ENCODE measurements at places on chromosomes 12 and 14. TPM values are rescaled to one million over a fixed set of nuclear protein-coding genes. Genes with fewer than 3 reads are reported as not detected.

DNA sequence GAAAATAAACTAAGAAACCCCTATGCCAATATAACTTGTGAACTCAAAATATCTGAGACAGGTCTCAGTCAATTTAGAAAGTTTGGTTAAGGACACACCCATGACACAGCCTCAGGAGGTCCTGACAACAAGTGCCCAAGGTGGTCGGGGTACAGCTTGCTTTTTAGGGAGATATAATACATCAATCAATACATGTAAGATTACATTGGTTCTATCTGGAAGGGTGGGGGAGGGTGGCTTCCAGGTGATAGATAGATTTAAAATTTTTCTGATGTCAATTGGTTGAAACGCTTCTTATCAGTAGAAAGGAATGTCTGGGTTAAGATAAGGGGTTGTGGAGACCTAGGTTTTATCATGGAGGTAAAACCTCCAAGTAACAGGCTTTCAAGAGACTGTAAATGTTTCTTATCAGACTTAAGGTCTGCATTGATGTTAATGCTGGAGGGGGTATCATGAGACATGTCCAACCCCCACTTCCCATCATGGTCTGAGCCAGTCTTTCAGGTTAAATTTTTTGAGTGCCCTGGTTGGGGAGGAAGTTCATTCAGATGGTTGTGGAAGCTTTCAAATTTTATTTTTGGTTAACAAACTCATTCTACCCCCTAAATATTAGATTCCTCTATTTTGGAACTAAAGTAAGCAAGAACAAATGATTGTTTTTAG is 82.0 kb upstream of the RASSF8 start:
- H3K27me3 ChIP-seq: no peaks in the 10 kb centered on the region
- H3K4me1 ChIP-seq: no peaks in the 10 kb centered on the region
- no peak overlapping the region for H3K27ac ChIP-seq
- H3K36me3 ChIP-seq: no peaks in the 10 kb centered on the region

DNA sequence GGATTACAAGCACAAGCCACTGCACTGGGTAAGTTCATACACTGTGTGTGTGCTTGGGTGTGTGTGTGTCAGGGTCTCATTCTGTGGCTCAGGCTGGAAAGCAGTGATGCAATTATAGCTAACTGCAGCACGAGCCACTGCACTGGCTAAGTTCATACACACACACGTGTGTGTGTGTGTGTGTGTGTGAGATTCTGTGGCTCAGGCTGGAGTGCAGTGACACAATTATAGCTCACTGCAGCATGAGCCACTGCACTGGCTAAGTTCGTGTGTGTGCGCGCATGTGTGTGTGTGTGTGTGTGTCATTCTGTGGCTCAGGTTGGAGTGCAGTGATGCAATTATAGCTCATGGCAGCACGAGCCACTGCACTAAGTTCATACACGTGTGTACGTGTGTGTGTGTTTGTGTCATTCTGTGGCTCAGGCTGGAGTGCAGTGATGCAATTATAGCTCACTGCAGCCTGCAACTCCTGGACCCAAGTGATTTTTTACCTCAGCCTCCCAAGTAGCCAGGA is 85.4 kb downstream of the HECTD1 start:
- H3K36me3 ChIP-seq: peaks cover 5% of the 10 kb centered on the region
- no peaks in the 10 kb centered on the region for H3K4me1 ChIP-seq
- H3K4me3 ChIP-seq: no peak overlapping the region

DNA sequence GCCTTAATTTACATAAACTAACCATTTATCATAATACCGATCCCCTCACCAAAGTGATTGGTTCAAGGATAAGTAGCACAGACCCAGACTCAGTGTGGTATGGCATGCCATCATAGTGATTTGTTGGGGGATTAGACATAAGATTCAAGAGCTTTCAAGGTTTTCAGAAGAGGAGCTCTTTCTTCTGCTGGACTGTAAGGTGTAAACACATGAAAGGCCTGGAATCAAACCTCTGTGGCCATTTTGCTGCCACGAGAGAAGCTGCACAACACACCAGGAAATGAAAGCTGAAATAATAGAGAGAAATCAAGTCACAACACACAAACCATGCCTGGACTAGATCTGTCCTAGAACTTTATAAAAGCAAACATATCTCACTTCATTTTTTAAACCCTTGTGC is 30.8 kb downstream of the BTG1 start:
- H3K27ac ChIP-seq: no peak overlapping the region
- DNase-seq: no peak
- no peak overlapping the region for H3K4me3 ChIP-seq
- no peaks in the 10 kb centered on the region for H3K36me3 ChIP-seq
- no peaks in the 10 kb centered on the region for H3K27me3 ChIP-seq

DNA sequence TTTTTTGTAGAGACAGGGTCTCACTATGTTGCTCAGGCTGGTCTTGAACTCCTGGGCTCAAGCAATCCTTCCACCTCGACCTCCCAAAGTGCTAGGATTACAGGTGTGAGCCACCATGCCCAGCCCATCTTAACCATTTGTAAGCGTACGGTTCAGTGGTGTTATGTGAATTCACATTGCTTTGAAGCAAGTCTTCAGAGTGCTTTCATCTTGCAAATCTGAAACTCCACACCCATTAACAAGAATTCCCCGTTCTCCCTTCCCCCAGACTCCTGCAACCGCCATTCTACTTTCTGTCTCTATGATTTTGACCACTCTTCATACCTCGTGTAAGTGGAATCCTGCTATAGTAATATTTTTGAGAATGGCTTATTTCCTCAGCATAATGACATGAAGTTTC is 24.9 kb upstream of the BICDL1 start:
- H3K4me3 ChIP-seq: no peak overlapping the region
- H3K27ac ChIP-seq: no peak overlapping the region
- no peak for DNase-seq
- H3K4me1 ChIP-seq: no peaks in the 10 kb centered on the region

PLEKHG7 gene
- total RNA-seq: 0.50 TPM

GRCh38 chr12:82411546-82412230 is 53.4 kb downstream of the METTL25 start:
- H3K4me1 ChIP-seq: no peaks in the 10 kb centered on the region
- H3K4me3 ChIP-seq: no peak overlapping the region
- H3K27ac ChIP-seq: no peak overlapping the region
- H3K36me3 ChIP-seq: no peaks in the 10 kb centered on the region

ESRRB gene
- total RNA-seq: 0.32 TPM

GLIPR1L1 gene
- not detected for total RNA-seq

GRCh38 chr12:45794422-45794821 is 64.9 kb downstream of the ARID2 start:
- H3K27me3 ChIP-seq: no peaks in the 10 kb centered on the region
- H3K4me1 ChIP-seq: no peaks in the 10 kb centered on the region
- H3K36me3 ChIP-seq: no peaks in the 10 kb centered on the region
- DNase-seq: no peak

KRT72 gene
- total RNA-seq: 22.1 TPM

SYNDIG1L gene
- 0.09 TPM for total RNA-seq

DNA sequence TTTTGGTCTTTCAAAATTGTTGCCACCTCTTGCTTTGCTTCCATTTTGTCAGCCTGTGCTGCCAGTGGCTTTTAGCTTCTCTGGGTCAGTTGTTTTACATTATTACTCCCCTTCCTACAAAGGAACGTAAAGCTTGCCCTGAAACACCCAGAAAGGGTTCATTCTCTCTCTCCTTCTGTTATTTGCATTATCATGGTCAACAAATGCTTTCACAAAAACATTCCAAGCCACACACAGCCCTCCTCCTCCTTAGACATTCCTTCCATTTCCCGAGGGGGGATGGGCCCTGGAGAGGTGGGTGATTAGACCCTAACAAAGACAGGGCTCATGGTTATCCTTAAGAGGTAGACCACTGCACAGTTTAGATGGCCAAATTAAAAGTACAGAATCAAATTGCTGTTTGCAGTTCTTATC is 60.4 kb upstream of the SINHCAF start:
- no peaks in the 10 kb centered on the region for H3K4me1 ChIP-seq
- no peaks in the 10 kb centered on the region for H3K27me3 ChIP-seq
- no peak overlapping the region for H3K27ac ChIP-seq
- no peak for DNase-seq
- H3K36me3 ChIP-seq: no peaks in the 10 kb centered on the region
- H3K4me3 ChIP-seq: no peak overlapping the region

DNA sequence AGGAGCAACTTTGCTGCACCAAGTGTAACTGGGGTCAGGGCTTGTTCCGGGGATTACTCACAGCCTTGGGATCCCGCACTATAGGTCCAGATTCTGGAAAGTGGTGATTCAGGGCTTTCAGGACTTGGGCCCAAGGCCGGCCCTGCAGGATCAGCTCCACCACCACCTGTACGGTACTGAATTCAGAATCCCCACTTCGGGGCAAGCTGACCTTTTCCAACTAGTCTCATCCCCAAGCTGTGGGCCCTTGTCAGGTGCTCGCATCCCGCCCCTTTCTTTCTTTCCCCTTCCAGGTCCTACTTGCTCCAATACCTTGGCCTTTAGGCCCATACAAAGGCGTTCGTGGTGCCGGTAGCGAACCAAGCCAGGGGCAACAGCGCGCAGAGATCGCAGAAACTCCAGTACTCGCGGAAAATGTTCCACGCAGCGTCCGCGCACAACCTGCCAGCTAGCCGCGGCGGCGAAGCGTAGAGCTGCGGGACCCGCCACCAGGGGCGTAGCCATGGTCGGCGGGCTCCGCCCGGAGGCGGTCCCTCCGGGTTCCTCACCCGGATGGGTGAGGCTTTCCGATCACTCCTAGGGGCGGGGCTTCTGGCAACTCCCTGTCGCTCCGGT is 487 bp downstream of the TINF2 start:
- H3K4me3 ChIP-seq: peak overlapping the region; percentile 57
- peak; percentile 93 for DNase-seq
- no peaks in the 10 kb centered on the region for H3K36me3 ChIP-seq
- H3K27me3 ChIP-seq: no peaks in the 10 kb centered on the region

ASCL1 gene
- total RNA-seq: 0.34 TPM

CGRRF1 gene
- 17.1 TPM for total RNA-seq

KRT5 gene
- 516 TPM for total RNA-seq

DNA sequence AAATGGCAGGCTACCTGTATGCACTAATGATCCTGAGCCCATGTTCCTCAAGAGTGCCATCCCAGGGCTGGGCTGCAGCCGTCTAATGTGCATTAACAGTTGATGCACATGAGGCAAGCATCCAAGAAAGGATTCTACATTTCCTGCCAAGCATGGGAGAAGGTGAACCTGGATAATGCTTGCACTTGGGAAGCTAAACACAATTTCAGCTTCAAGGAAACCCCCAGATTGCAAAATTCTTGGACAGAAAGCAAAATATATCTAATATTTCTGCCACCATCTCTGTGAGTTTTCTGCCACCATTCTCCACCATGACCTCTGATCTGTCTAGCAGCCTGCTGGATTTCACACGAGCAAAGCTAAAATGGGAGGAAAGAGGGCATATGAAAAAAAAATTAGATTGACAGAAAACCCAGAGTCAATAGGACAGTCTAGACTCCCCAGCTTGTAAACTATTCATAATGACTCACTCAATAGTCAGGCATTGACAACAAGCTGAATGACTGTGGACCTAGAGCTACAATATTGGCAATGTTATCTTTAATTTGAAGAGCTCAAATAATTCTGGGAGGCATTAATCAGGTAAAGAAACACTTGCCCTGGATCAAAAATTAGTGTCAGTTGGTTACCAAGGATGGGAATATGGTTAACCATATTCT is 91.9 kb upstream of the BCL2L14 start:
- no peaks in the 10 kb centered on the region for H3K36me3 ChIP-seq
- no peak for DNase-seq

A2ML1 gene
- 1.6 TPM for total RNA-seq

NTF3 gene
- total RNA-seq: 1.2 TPM

- H3K4me3 ChIP-seq: no peak overlapping the region
- peaks cover 6% of the 10 kb centered on the region for H3K4me1 ChIP-seq
- DNase-seq: no peak
- H3K36me3 ChIP-seq: no peaks in the 10 kb centered on the region
Measured at GRCh38 chr14:102219316-102219715, 79.6 kb downstream of the WDR20 start.

NANOG gene
- total RNA-seq: 0.05 TPM

GRCh38 chr14:50003213-50004021 is 110.5 kb downstream of the ARF6 start:
- peak overlapping the region; percentile 30 for H3K4me3 ChIP-seq
- no peaks in the 10 kb centered on the region for H3K27me3 ChIP-seq

CAPZA3 gene
- total RNA-seq: not detected

- H3K36me3 ChIP-seq: no peaks in the 10 kb centered on the region
- no peak for DNase-seq
- no peaks in the 10 kb centered on the region for H3K4me1 ChIP-seq
Measured at GRCh38 chr12:100497105-100497795, 23.6 kb downstream of the NR1H4 start.

DNA sequence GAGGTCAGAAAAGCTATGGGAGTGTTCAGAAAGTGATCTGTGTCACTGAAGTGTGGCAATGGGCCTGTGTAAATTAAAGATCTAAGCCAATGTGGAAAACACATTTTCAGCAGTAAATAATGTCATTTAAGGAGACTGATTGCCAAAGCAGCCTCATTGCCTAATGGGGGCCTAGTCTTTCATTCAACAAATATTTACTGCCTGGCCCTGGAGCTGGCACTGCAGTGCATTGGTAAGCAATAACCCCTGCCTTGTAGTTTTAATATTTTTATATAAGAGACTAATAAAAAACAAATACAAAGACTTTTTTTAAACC is 326.6 kb downstream of the BTG1 start:
- peaks cover 12% of the 10 kb centered on the region for H3K4me1 ChIP-seq
- H3K36me3 ChIP-seq: no peaks in the 10 kb centered on the region
- peak overlapping the region; percentile 38 for H3K27ac ChIP-seq

DNA sequence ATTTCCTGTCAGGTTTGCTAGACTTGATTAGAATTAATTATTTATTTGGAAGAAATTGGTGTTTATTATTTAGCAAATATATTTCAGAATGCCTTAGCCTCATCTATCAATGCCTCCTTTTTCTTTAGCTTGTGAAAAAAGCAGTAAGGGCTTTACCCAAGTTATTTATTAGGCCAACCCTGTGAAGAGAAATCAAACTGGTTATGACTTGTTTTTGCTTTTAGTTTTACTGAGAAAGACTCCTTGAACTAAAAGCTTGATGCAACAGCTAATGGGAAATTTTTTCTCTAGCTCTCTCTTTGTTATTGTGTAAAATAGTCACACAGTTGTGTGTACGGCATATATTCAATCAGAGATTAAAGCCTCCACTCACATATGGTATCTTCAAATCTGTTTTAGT is 306.8 kb downstream of the DIO2 start:
- no peaks in the 10 kb centered on the region for H3K4me1 ChIP-seq
- no peak overlapping the region for H3K27ac ChIP-seq
- H3K4me3 ChIP-seq: no peak overlapping the region
- no peaks in the 10 kb centered on the region for H3K36me3 ChIP-seq

GRCh38 chr14:59097681-59098080 is 90.8 kb upstream of the DAAM1 start:
- H3K36me3 ChIP-seq: no peaks in the 10 kb centered on the region
- no peak overlapping the region for H3K27ac ChIP-seq
- no peaks in the 10 kb centered on the region for H3K4me1 ChIP-seq
- no peak overlapping the region for H3K4me3 ChIP-seq
- H3K27me3 ChIP-seq: no peaks in the 10 kb centered on the region
- no peak for DNase-seq

FKBP3 gene
- total RNA-seq: 40.4 TPM

- no peaks in the 10 kb centered on the region for H3K36me3 ChIP-seq
- no peak overlapping the region for H3K4me3 ChIP-seq
- H3K4me1 ChIP-seq: no peaks in the 10 kb centered on the region
Measured at GRCh38 chr12:59182191-59182590, 261.9 kb upstream of the LRIG3 start.

GRCh38 chr12:129169928-129170327 is 316.6 kb downstream of the GLT1D1 start:
- H3K36me3 ChIP-seq: no peaks in the 10 kb centered on the region
- no peak for DNase-seq
- H3K27me3 ChIP-seq: no peaks in the 10 kb centered on the region
- no peak overlapping the region for H3K4me3 ChIP-seq

TEX22 gene
- total RNA-seq: 0.57 TPM
